H9 (cell line): ENCODE measurements at places on chromosomes 5 and 9.

DNA sequence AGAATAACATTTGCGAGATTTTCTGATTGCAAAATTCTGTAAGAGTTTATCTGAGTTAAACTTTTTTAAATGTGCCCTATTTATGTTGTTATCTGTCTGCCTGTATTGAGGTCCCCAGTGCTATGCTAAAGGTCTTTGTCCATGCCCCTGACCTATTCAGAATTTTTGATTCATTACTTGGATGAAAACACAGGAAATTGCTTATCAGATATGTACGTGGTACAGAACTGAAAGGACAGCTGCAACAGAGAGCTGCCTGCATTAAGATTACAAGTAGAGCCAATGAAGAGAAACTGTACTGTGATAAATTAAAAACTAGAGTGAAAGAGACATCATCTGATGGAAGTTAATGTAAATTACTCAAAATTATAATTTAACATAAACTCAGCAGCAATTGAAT, 408.8 kb downstream of the ADGRV1 start:
- peaks cover 64% of the 10 kb centered on the region for H3K36me3 ChIP-seq
- H3K4me3 ChIP-seq, result no peak overlapping the region
- DNase-seq, result no peak
- H3K27me3 ChIP-seq, result no peaks in the 10 kb centered on the region
- no peaks in the 10 kb centered on the region for H3K4me1 ChIP-seq

DNA sequence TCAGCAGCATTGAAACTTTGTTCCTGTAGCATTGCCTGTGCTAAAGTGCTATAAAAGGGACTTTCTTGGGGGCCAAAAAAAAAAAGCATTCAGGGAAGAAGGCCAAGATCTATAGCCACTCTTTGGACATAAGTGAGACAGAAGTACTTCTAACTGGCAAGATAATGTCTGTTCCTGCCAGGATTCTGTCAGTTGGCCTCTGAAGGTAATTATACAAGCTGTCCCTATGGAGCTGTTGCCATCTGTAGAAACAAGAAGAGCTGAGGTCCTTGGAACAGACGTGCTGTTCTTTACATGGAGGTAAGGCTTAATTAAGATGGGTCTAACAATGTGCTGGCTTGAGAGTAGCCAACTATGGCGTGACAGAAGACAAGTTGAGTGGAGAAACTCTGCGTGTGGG, 9.7 kb downstream of the KIF20A start:
- peaks cover 87% of the 10 kb centered on the region for H3K36me3 ChIP-seq
- H3K4me1 ChIP-seq, result no peaks in the 10 kb centered on the region
- no peaks in the 10 kb centered on the region for H3K27me3 ChIP-seq
- H3K27ac ChIP-seq, result no peak overlapping the region
- DNase-seq, result no peak

DNA sequence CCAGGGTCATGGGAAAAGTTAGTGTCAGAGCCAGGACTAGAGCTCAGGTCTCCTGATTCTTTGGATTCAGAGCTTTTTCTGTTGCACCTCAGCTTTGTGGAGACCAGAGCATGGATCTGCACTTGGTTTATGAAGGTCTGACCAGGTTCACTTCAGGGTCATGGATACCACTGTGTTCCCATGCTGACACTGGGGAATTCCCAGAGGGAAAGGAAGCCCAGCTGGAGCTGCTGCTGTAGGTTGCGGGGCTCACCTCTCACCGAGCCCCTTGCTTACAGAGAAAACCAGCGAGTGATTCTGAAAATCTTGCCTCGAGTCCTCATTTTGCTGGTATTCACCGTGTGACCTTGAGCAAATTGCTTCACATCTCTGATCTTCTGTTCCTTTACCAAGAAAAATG, 83.0 kb downstream of the RGS3 start:
- H3K4me3 ChIP-seq, result no peak overlapping the region
- DNase-seq, result no peak
- peaks cover 5% of the 10 kb centered on the region for H3K36me3 ChIP-seq
- H3K4me1 ChIP-seq, result peaks cover 2% of the 10 kb centered on the region; the same call in 1 of the 2 replicates
- H3K27me3 ChIP-seq, result no peaks in the 10 kb centered on the region
- H3K27ac ChIP-seq, result no peak overlapping the region

GRCh38 chr9:121376214-121376830, 6.3 kb upstream of the STOM start:
- H3K36me3 ChIP-seq, result peaks cover 4% of the 10 kb centered on the region; the same call in 1 of the 3 replicates
- DNase-seq, result no peak
- H3K27me3 ChIP-seq, result no peaks in the 10 kb centered on the region
- no peak overlapping the region for H3K4me3 ChIP-seq
- H3K27ac ChIP-seq, result no peak overlapping the region

- peaks cover 3% of the 10 kb centered on the region; the same call in 1 of the 2 replicates for H3K36me3 ChIP-seq
- H3K4me3 ChIP-seq, result no peak overlapping the region
- no peaks in the 10 kb centered on the region for H3K4me1 ChIP-seq
- no peak overlapping the region for H3K27ac ChIP-seq
These were observed 170.0 kb upstream of the IRX4 start for GRCh38 chr5:2052687-2053086.

DNA sequence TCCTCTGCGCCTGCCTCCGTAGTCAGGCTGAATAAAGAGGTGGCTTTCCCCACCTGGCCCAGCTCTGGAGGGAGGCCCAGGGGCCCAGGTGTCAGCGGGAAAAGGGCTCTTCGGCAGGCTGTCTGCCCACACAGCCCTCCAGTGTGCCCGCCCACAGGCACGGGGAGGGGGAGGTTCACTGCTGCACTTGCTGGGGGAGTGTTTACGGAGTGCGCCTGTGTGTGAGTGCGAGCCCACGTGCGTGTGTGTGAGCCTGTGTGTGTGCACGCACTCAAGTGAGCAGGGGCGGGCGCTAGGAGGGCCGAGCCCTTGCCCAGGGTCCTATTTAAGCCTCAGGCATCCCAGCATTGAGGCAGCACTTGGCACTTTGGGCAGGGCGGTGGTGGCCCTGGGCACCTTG, 10.9 kb downstream of the DNLZ start:
- peaks cover 3% of the 10 kb centered on the region; the same call in 1 of the 2 replicates for H3K36me3 ChIP-seq
- DNase-seq, result no peak
- H3K4me1 ChIP-seq, result no peaks in the 10 kb centered on the region
- no peak overlapping the region for H3K4me3 ChIP-seq

- no peak for DNase-seq
These were observed 97.4 kb upstream of the FGF10 start for GRCh38 chr5:44486591-44486990.

DNA sequence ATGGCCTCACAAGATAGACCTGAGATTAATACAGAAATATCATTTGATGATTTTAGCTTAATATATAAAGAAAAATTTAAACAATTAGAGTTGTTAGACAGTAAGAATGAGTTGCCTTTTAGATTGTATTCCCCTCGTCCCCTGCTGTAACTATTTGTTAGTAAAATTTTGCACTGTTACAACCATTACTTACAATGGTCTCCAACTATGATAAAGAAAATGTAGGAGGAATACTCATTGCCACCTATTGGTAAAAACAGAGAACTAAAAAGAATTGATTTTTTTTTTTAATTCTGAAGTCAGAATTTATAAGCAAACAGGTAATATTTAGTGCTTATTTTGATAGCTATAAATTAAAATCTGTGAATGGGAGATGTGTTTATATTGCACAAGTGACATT, 937.6 kb downstream of the TLE4 start:
- H3K4me1 ChIP-seq, result no peaks in the 10 kb centered on the region
- H3K36me3 ChIP-seq, result no peaks in the 10 kb centered on the region; the same call in 2 of the 3 replicates
- no peaks in the 10 kb centered on the region for H3K27me3 ChIP-seq
- no peak overlapping the region for H3K27ac ChIP-seq
- no peak overlapping the region for H3K4me3 ChIP-seq

GRCh38 chr5:165258197-165258771, 1752.9 kb downstream of the MAT2B start:
- no peak for DNase-seq
- no peaks in the 10 kb centered on the region for H3K36me3 ChIP-seq
- no peak overlapping the region for H3K27ac ChIP-seq

GRCh38 chr9:75855509-75855908, 35.0 kb upstream of the PCSK5 start:
- no peaks in the 10 kb centered on the region for H3K27me3 ChIP-seq
- H3K4me1 ChIP-seq, result no peaks in the 10 kb centered on the region
- no peak overlapping the region for H3K27ac ChIP-seq
- no peak for DNase-seq
